ENCODE measurements at places on chromosomes 4 and X.
A peak's percentile ranks its signal among the peaks of the same experiment; 100 is the strongest.

DNA sequence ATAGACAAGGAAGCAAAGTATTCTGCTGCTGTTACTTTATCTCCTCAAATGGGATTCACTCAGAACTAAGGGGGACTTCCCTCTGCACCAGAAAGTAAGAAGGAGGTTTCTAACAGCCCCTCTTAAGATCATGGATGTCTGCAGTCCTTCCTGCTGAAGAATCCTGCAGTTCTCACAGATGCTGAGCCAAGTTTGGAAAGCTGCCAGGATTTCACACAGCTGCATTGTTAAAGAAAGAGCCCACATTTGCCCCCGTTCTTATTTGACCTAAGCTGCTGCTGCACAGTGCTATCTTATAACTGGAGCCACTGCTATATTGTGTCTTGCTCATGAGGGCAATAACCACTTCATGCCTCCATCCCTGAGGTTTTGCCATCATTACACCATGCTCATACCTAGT is 81.1 kb downstream of the FAAH2 start:
- DNase-seq, result peak; percentile 30

DNA sequence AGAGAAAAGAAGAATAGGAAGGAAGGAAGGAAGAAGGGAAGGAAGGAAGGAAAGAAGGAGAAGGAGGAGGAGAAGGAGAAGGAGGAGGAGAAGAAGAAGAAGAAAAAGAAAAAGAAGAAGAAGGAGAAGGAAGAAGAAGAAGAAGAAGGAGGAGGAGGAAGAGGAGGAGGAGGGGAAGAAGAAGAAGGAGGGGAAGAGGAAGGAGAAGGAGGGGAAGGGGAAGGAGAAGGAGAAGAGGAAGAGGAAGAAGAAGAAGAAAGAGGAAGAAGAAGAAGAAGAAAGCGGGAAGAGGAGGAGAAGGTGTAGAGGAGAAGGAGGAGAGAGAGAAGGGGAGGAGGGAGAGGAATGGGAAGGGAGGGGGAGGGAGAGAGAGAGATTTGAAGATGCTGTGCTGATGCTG is 22.6 kb downstream of the CCKAR start:
- no peak for DNase-seq

- DNase-seq, result no peak
These were observed 43.0 kb upstream of the GABRA2 start for GRCh38 chr4:46432923-46433322.

- DNase-seq, result no peak
These were observed 48.9 kb upstream of the TMSB15B start for GRCh38 chrX:103913356-103914020.

DNA sequence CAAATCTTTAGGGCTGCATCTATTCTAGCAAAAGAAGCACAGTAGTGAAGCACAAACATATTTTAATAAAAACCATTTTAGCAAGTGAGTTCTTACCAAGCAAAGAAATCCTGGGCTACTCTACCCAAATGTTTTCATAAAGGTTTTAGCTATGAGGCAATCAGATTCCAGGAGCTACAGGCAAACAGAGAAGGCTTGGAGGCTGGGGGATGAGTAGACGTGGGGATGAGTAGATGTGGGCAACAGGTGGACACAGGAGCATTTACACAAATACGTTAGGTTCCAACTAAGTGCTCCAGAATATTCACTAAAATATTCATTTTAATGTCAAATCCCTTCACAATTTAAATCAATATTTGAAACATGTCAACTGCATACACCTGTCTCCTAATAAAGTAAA is 34.5 kb downstream of the ATP11C start:
- no peak for DNase-seq

DNA sequence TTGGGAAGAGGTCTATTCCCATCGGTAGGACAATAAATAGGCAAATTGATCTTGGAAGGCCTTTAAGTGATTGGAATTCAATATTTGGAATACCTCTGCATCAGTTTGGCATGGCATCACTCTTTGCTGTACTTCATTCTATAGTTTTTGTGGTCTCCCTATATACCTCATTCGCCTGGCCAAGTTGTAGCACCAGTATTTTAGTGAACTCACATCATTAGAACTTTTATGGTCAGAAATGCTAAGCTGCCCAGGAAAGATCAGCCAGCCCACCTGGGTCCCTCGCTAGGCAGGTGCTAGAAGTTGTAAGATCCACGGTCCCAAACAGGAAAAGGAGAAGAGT is 40.3 kb downstream of the ZCCHC13 start:
- no peak for DNase-seq

GRCh38 chrX:18616688-18617406 is 55.1 kb downstream of the RS1 start:
- DNase-seq, result no peak

GRCh38 chr4:41145571-41146078 is 68.7 kb downstream of the APBB2 start:
- DNase-seq, result no peak

DNA sequence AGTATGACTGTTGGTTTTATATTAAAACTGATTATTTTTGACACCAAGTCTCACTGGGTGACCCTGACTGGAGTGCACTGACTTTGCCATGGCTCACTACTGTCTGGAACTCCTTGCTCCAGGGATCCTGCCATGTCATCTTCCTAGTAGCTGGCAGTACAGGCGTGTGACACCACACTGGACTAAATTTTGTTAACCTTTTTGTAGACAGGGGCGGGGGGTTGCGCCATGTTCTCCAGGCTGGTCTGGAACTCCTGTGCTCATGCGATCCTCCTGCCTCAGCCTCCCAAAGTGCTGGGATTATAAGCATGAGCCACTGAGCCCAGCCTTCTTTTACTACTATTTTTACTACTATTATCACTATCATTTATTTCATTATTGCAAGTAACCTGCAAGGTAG is 8.9 kb downstream of the XAGE1A start:
- no peak for DNase-seq

- DNase-seq, result no peak
These were observed 141.9 kb upstream of the FAM241A start for GRCh38 chr4:112003231-112003907.

DNA sequence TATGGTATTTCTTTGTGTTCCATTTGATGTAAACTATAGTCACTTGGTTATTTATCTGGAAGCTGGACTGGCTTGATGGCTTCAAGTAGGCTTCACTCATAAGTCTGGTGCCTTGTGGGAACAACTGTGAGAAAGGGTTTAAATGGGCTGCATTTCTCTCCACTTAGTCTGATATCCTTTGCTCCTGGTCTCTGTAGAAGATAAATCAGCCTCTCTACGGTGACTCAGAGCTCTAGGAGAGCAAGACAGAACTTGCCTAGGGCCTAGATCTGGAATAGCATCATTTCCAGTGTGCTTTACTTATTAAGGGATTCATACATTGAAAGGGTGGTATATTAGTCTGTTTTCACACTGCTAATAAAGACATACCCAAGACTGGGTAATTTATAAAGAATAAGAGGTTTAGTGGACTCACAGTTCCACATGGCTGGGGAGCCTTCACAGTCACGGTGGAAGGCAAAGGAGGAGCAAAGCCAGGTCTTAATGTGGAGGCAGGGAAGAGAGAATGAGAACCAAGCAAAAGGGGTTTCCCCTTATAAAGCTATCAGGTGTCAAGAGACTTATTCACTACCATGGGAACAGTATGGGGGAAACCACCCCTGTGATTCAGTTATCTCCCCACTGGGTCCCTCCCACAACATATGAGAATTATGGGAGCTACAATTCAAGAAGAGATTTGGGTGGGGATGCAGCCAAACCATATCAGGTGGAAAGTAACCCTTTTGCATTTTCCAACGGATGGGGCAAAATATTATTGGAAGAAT is 1746.4 kb upstream of the PCDH7 start:
- no peak for DNase-seq

GRCh38 chr4:178081896-178082295 is 639.7 kb upstream of the AGA start:
- DNase-seq, result no peak

DNA sequence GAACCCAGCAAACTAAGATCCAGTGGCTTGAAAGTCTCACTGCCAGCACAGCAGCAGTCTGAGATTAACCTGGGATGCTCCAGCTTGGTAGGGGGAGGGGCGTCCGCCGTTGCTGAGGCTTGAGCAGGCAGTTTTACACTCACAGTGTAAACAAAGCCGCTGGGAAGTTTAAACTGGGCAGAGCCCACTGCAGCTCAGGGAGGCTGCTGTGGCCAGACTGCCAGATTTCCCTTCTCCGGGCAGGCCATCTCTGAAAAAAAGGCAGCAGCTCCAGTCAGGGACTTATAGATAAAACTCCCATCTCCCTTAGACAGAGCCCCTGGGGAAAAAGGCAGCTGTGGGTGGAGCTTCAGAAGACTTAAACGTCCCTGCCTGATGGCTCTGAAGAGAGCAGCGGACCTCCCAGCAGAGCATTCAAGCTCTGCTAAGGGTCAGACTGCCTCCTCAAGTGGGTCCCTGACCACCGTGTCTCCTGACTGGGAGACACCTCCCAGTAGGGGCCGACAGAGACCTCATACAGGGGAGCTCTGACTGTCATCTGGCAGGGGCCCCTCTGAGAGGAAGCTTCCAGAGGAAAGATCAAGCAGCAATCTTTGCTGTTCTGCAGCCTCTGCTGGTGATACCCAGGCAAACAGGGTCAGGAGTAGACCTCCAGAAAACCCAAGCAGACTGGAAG is 45.1 kb upstream of the CDX4 start:
- no peak for DNase-seq

DNA sequence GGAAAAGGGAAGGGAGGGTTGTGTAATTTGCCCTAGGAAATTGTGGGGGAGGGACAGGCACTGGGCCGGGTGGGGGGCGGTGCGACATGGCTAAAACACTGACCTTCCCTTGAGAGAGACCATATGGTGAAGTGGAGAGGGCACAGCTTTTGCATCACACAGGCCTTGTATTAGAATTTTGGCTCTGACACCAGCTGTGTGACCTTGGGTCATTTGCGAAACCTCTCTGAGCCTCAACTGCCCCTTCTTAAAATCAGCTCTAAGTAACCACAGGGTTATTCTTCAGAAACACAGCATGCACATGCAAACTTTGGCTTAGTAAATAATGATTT is 25.8 kb downstream of the PDGFRA start:
- no peak for DNase-seq

Measured in dermis blood vessel endothelial cell (primary cell).